NCI-H510A (cell line): ENCODE measurements at places on chromosomes 7 and 10.

DNA sequence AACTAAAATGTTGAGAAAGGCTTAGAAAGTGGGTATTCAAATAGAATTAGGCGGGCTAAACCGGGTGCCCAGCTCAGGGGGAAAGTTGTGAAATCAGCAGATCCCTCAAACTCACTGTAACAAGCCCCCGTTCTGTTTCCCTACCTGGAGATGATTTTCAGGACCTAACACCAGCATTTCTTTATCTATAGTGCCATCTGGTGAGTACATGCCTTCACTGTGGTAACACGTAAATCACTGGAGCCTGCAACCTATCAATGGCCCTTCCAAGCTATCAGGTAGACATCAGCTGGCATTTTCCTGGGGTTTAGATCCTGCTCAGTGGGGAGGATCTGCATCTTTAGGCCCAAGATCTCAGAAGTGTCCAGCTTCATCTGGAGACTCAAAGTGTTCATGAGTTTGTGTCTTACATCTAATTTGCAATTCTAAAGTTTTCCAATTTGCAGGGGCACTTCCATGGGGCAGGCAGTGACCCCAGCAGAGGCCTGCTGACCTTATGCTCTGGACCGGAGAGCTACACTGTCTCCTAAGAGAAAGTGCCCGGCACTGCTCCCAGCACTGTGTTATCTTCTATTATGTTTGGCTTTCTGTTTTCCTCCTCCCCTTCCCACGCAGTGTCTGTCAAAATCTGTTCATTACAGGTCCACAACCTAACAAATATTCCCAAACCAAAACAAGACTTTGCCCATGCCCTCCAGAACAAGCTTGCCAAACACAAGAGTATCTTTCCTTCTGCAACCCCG, 132.5 kb downstream of the LSM5 start:
- no peak for DNase-seq

DNA sequence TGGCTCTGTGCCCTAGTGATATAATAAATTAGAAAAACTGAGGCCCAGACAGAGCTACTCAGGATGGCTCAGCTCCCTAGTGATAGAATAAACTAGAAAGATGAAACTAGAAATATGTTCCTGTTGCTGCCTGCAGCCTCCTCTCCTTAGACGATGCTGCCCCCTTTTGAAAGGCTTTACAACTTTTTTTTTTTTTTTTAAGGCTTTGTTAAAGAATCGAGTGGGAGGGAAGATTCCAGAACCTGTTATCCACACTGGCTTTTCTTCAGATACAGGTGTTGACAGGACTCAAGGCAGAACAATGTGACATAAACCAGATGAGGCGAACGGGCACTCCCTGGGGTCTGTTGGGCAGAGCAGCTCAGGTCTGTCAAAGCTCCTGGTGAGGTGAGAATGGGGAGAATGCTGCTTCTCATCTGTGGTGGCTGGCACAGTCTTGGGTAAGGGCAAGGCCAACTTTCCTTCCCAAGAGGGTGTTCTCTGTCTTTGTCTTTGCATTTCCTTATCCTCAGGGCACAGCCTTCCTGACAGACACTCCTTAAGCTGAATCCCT, 175.1 kb downstream of the COBL start:
- DNase-seq, result peak; percentile 25

DNA sequence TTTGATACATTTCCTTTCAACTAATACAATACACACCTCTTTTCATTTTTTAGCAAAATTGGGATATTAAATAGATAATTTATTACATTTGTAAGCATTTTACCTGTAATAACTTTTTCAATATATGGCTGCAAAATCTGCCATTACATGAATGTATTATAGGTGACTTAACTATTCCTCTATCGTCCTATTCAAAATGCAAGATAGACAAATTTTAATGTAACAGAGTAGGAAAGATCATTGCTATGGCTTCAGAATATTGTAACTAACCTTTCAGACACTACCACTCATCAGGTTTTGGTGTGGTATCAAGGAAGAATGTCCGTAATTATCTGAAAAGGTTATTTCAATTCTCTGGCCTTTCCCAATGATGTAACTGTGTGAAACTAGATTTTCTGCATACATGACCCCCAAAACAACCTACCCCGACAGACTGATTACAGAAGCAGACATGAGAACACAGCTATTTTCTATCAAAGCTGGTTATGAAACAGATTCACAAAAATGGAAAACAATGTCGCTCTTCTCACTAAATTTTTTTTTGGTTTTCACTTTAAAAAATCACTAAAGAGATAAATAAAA, 211.2 kb downstream of the FAM107B start:
- DNase-seq, result no peak

- DNase-seq, result no peak
Measured at GRCh38 chr7:1060315-1061072, 16.1 kb downstream of the GPR146 start.

- no peak for DNase-seq
Measured at GRCh38 chr10:2356670-2357069, 619.3 kb upstream of the ADARB2 start.

- DNase-seq, result no peak
Measured at GRCh38 chr10:73810358-73810734, 1.1 kb downstream of the NDST2 start.
